Cardiac muscle cell (in vitro differentiated cells and primary cell): ENCODE measurements at places on chromosomes 6 and 20. TPM values are rescaled to one million over a fixed set of nuclear protein-coding genes. Genes with fewer than 3 reads are reported as not detected.

The LY6G6D gene
- polyA plus RNA-seq, result not detected in 2 replicates

The RSPH4A gene
- polyA plus RNA-seq, result 0.26 and 0.81 TPM in 2 replicates

- peak; percentile 45 for DNase-seq
Observed at GRCh38 chr20:19885939-19886660, 128.0 kb downstream of the RIN2 start.

- DNase-seq, result no peak
Observed at GRCh38 chr6:162217058-162217457, 510.5 kb downstream of the PRKN start.

GRCh38 chr6:2274981-2275891, 29.8 kb upstream of the GMDS start:
- peak; percentile 18 for DNase-seq
